ENCODE measurements at places on chromosomes 16 and 17.

GRCh38 chr16:1647856-1648255, 30.2 kb upstream of the JPT2 start:
- H3K4me3 ChIP-seq: no peak overlapping the region
- H3K27me3 ChIP-seq: no peaks in the 10 kb centered on the region
- H3K4me1 ChIP-seq: no peaks in the 10 kb centered on the region
- DNase-seq: no peak
- H3K36me3 ChIP-seq: peaks cover 29% of the 10 kb centered on the region

GRCh38 chr17:61009663-61010062, 332.0 kb downstream of the BCAS3 start:
- H3K4me1 ChIP-seq: no peaks in the 10 kb centered on the region
- no peaks in the 10 kb centered on the region for H3K36me3 ChIP-seq
- DNase-seq: no peak

- H3K27me3 ChIP-seq: no peaks in the 10 kb centered on the region
- no peak overlapping the region for H3K4me3 ChIP-seq
- no peaks in the 10 kb centered on the region for H3K36me3 ChIP-seq
- peaks cover 17% of the 10 kb centered on the region for H3K4me1 ChIP-seq
- no peak for DNase-seq
- H3K27ac ChIP-seq: peak overlapping the region; percentile 66
Observed at GRCh38 chr17:15462976-15463772, 4.2 kb downstream of the CDRT4 start.

DNA sequence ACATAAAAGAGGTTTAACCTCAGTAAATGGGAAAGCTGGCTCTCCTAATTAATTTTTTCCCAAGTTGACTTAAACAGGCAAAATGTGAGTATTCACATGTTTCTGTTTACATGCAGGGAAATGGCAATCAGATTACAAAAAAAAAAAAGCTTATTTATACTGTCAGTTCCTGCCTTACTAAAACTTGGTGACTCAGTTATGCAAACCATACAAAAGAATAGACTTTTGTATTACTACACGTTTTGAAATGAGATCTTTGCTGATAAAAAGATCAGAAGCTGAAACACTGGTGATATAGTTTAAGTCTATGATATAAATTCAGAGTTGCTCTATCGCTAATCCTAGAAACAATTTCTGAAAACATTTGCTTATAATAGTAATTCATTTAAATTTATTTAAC, 9.4 kb upstream of the KCNJ2 start:
- DNase-seq: no peak
- no peak overlapping the region for H3K27ac ChIP-seq
- no peak overlapping the region for H3K4me3 ChIP-seq
- no peaks in the 10 kb centered on the region for H3K4me1 ChIP-seq

- H3K36me3 ChIP-seq: no peaks in the 10 kb centered on the region
- H3K27me3 ChIP-seq: no peaks in the 10 kb centered on the region
- H3K27ac ChIP-seq: no peak overlapping the region
- no peaks in the 10 kb centered on the region for H3K4me1 ChIP-seq
Observed at GRCh38 chr16:75143941-75144340, 4.4 kb upstream of the ZFP1 start.

Data from thoracic aorta (tissue), 2 donors.